Stimulated activated CD4-positive, alpha-beta T cell treated with anti-CD3 and anti-CD28 coated beads, Interleukin-1b, Interleukin-23, amount 100 ng/mL, for 24 hours (primary cell): ENCODE measurements at places on chromosomes 2 and 18.

GRCh38 chr2:45964223-45964841, 312.9 kb downstream of the PRKCE start:
- no peak for DNase-seq

DNA sequence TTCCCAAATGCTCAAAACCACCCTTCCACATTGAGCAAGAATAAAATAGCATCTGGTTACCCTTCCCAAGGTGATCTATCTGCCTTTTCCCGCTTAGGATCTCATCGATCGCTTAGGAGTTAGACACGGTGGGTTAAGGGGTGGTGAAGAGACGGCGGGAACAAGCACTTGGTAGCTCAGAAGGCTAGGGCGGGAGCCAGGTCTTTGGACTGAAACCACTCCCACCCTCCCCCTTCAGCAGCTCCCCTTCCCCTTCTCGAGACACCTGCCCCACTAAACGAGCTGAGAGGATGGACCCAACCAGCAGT, 513 bp downstream of the THOC1 start:
- no peak for DNase-seq

DNA sequence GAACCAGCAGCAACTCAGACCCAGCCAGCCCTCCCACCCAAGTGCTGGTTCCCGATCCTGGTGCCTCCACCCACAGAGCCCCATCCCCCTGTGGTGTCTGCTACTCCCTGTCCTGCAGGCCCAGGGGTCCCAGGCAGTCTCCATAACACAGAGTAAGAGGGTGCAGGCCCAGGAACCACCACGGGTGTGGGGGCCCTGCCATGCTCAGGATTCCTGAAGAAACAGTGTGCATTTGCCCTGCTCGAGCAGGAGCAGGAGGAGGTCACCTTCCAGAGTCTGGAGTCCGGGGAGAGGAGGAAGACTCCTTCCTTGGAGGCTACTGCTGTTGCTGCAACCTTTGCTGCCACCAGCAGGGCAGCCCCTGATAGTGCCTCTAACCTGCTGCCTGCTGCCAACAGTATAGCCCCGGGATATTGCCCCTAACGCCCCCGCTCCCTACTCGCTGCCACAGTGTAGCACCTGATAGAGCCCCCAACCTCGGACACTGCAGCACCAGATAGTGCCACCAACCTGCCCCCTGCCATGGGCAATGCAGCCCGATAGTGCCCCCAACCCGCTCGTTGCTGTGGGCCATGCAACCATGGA, 46.8 kb upstream of the ANKRD62 start:
- DNase-seq: no peak

- DNase-seq: no peak
Observed at GRCh38 chr2:46163804-46164528, 133.2 kb upstream of the EPAS1 start.

- DNase-seq: no peak
Observed at GRCh38 chr2:204775766-204776165, 230.5 kb downstream of the PARD3B start.

DNA sequence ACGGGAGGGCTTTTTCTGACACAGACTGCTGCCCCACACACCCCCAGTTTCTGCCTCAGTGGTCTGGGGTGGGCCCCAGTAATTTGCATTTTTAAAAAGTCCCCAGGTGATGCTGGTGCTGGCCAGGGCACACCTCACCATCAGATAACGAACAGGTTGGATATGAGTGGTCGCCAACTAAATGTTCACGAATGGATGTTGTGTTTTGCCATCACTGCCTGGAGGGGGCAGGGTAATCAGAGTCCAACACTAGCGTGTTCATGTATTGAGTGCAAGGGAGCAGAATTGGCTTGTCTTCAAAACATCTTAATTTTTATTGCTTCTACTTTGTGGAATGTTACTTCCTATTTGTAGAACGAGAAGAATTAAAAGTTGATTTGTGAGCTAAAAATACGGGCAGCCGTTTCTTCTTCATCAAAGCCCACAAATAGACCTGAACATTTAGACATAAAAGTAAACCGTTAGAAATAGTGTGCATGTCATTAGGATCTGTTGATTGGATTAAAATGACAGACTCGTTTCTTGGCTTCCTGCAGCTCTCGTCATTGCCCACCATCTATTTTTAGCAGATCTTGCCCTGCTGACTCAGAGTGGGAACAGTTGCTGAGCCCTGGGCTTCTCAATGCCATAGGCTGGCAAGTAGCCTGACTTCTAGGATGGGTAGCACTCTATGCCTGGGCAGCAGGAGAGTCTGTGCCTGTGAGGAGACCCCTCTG, 45.2 kb downstream of the NCK2 start:
- no peak for DNase-seq

GRCh38 chr2:239891698-239892097, 133.4 kb downstream of the NDUFA10 start:
- no peak for DNase-seq

- no peak for DNase-seq
Observed at GRCh38 chr2:178109813-178110212, 2.4 kb upstream of the RBM45 start.

GRCh38 chr2:11582862-11583752, 49.3 kb downstream of the GREB1 start:
- peak; percentile 41 for DNase-seq

GRCh38 chr18:73352546-73352945, 484.8 kb upstream of the NETO1 start:
- DNase-seq: no peak

- no peak for DNase-seq
Observed at GRCh38 chr18:55443776-55444175, 144.2 kb downstream of the TCF4 start.

DNA sequence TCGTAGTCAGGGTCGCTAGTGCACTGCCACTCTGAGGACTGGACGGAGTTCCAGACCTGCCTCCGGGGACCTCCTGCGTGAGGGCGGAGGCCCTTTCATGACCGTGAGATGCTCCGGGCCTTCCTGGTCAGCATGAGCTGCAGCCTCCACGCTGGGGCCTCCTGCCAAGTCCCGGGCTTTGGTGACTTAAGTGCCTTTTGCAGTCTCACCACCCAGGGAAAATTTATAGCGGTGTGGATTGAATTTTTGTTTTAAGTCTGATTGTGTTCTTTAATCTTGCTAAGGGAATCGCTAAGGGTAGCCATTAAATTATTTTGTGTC, 33.6 kb downstream of the CHRNA1 start:
- no peak for DNase-seq

GRCh38 chr2:229930656-229931055, 8.4 kb downstream of the FBXO36 start:
- DNase-seq: no peak

DNA sequence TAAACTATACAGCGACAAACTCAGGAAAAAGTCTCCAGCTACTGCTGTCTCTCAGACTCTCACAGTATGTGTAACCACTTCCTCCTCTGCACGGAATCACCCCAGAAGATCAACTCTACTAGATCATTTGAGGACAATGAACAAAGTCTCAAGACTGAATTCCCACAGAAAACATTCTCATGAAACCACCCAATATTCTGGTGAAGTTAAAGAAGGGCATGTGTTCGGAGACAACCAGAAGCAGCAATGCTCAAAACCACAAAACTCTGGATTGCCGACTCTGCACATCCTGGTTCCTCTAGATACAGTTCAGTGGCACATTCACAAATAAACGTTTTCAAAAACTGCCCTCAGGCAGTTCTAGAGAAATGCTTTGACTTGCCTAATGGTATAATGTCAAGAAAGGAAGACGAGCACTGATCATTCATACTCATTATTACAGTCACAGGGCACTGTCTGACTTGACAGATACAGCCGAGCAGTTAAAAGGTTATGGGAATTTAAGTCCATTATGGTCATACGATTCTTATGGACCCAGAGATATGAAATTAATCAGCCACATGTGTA, 91.9 kb upstream of the STK17B start:
- no peak for DNase-seq

DNA sequence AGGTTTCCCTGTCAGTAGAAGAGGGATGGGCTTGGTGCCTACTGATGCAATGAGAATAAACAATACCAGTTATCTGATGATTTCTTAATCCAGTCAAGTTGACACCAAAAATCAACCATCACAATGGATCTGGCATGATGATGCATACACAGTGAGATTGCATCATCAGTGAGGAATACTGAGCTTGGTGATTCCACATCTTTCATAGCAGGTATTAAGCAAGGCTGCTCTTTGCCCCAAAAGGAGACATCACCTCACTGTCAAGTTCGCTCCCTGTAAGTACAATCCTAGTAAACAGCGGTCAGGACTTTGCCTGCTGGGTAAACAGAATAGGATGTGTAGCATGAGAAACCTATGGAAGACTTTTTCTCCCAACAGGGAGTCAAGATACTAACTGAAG, 282.7 kb upstream of the CDH2 start:
- no peak for DNase-seq

- DNase-seq: no peak
Observed at GRCh38 chr2:236971131-236971821, 114.4 kb upstream of the COPS8 start.

DNA sequence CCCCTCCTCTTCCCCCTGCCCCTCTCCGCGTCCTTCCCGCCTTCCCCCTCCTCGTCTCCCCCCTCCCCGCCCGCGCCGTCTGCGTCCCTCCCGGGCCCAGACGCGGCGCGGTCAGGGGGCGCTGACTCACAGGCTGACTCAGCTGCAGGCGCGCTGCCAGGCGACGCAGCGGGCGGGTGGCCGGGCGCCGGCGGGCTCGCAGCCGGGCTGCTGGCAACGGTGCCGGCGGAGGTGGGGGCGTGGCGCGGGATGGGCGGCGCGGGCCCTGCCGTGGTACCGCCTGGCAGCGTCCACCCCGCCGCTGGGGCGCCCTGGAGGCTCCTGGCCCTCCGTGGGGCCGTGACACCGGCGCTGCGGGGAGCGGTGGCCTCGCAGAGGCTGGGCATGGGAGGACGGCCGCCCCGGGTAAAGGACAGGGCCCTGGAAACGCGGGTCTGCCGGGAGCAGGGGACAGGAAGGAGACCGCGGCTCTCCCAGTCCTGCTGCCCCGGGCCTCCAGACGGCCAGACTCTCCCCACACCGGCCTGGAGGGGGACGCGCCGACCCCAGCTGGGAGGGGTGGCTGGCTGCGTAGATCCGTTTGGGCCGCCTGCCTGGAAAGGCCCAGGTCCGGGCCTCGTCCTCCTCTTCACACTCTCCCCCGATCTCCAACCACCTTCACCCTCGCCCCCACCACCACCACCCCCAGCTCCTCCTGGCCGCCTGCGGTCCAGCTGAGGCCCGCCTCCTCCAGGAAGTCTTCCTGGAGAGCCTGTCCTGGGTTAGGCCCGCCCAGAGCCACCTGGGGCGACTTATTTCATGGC, 10.0 kb upstream of the PROC start:
- peak; percentile 79 for DNase-seq

DNA sequence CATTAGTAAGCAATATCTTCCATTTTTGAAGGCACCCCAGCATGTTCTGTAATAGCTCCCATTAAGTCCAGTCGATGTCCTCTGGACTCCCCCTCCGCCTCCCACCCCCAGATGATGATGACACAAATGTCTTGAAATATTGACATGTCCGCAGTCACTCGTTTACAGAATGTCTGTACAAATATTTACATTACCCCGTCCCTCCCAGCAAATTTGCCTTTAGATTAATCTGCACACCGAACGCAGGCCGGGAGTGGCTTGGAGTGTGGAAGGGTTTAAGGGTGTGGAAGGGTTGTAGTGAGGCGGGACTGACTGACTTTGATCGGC, 853 bp upstream of the OSBPL6 start:
- DNase-seq: no peak

GRCh38 chr2:7014174-7014640, 97.0 kb downstream of the RNF144A start:
- no peak for DNase-seq

- no peak for DNase-seq
Observed at GRCh38 chr2:107548216-107548615, 278.5 kb upstream of the RGPD4 start.

GRCh38 chr2:85089585-85089984, 43.6 kb upstream of the TCF7L1 start:
- DNase-seq: no peak

DNA sequence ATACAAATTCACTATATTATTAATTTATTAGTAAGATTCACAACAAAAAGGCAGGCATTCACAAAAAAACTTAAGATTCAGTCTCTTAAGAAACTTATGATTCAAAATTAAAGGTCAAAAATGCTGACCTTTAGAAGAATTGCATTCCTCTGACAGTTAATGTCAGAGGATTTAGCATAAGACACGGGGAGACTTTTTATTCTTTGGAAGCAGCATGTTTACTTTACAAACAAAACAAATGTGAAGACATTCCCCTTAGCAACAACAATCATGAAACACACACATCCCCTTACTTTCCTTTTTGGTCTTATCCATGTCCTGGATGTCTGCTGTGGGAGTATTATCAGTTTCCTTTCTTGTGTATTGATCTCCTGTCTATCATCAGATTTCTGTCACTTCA, 117.1 kb downstream of the RAD51AP2 start:
- DNase-seq: no peak

- no peak for DNase-seq
Observed at GRCh38 chr2:172092716-172093415, 7.6 kb downstream of the DLX1 start.

GRCh38 chr2:218992703-218993344, 398 bp downstream of the CRYBA2 start:
- no peak for DNase-seq

DNA sequence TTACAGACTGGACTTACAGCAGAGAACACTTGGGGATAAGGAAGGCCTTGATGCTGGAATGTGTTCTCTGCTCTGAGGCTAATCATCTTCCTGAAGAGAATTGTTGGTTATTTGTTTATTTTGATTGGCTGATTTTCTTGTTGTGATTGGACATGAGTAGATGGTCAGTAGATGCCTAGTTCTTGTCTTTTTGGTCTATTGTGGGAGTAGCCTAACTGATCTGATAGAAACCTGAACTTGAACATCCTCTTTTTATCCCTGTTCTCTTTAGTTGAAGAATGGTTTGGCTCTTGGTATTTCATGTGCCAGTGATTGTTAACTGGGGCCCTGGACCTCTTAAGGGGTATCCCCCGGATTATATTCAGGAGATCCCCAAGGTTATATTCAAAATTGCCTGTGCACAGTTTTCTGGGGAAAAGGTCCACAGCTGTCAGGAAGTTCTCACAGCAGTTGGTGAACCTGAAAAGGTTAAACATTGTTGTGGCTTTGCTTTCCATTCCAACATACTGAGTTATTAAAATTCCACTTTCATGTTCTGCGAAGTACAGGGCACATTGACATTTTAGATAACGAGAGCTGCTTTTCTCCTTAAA, 13.6 kb downstream of the TWSG1 start:
- no peak for DNase-seq

DNA sequence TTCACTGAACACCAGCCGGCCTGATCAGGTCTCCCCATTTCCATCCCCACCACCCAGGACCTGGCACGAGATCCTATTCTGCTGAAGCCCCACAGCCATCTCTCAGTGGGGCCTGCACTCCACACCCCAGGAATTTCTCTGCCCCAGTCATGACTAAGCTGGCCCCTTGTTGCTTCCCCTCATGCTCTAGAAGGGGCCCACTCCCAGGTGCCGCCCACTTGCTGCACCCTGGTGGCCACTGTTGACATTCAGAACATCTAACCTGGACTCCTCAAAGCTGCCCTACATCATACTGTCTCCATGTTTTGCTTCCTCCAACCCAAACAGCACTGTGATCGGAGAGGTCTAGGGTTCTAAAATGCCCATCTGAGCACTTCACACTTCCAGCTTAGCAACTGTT, 90.7 kb upstream of the KLHL29 start:
- DNase-seq: no peak
